ENCODE measurements at places on chromosomes 16 and 17.

- DNase-seq = no peak
Measured at GRCh38 chr17:13477180-13477611, 124.5 kb downstream of the HS3ST3A1 start.

DNA sequence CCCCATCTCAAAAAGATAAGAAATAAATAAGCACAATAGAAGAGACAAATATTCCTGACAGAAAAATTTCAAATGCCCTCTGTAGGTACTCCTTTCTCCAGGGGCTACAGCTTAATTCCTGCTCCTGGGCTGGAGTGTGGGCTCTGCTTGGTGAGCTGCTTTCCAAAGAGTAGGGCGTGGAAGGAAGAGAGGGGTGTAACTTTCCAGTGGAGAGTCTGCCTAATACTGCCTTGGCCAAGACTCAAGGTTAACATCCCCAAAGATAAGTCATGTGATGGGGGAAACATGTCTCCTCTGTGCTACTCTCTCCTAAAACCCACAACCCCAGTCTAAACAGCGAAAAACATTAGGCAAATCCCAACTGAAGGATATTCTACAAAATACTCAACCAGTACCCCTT, 42.7 kb downstream of the TMC5 start:
- DNase-seq = no peak

GRCh38 chr16:82002831-82003230, 8.4 kb downstream of the SDR42E1 start:
- DNase-seq = no peak

DNA sequence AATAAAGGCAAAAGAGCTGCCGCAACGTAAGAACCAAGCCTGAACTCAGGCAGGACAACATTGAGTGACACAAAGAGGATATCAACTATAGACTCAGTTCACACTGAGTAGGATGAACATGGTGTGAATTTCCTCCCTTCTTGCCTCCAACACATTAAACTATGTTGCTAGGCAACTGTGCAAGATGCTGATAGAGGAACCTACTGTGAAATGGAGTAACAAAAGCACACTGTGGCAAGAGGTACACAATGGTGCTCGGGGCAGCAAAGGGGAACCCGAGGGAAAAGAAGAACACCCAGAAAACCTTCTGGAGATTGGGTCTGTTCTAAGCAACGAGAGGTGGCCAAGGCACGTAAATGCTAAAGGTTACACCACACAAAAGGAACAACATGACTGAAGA, 34.1 kb downstream of the GRB2 start:
- DNase-seq = no peak

DNA sequence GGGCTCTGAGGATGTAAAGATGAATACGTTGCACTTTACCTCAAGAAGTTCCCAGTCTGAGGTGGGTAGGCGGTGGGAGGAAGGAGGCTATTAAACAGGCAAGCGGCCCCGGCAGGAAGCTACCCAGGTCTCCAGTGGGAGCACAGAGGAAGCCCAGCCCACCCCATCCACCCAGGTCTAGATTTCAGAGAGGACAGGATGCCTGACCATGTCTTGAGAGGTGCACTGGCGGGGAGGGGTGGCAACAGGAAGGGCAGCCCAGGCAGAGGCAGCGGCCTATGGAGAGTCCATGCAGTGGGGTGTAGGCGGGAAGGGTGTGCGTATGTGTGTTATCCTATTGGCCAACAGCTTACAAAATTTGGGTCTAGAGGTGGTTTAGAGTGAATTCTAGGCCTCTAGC, 13.9 kb downstream of the SARM1 start:
- DNase-seq = no peak

DNA sequence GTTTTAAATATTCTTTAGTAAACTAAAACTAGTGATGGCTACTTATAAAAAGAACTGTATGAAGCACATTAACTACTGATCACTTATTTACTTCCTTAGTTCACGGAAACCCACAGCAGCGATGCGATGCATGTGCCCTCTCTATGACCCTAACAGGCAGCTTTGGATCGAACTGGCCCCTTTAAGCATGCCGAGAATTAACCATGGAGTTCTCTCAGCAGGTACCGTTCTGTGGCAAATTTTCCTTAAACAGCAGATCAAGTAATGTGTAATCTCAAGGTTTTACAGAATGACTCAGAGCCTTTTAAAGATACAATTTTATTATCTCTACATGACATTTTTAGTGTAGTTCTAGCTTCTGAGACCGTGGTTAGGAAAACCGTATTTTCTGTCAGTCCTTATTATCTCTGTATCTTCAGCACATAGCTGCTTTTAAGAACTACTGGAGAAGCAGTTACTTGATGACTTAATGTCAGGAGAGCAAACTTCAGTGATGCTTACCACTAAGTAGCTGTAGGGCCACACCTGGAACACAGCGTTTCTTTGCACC, 43.0 kb downstream of the GAN start:
- DNase-seq = no peak

DNA sequence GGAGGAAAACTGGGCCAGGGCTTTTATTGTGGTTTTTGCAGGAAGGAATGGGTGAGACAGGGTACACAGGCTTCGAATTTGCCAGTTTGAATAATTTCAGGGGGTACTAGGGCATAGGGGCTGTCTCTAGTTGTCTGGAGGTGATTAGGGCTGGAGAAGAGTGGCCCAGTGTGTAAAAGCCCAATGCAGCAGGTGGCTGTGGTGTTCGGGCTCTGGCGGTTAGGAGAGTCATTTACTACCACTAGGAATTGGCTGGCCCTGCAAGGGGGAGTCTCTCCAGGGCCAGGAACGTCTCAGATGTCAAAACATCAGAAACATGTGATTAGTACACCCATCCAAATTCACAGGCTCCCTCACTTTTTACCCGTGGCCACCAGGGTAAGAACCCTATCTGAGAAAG, 50.3 kb downstream of the GINS3 start:
- no peak for DNase-seq

- no peak for DNase-seq
Measured at GRCh38 chr17:309361-309888, 43.2 kb downstream of the RPH3AL start.

GRCh38 chr17:78484271-78485246, 92.6 kb downstream of the DNAH17 start:
- peak; percentile 87 for DNase-seq

GRCh38 chr16:84610376-84610775, 7.5 kb downstream of the COTL1 start:
- DNase-seq = no peak

- no peak for DNase-seq
Measured at GRCh38 chr17:68344701-68345136, 53.4 kb downstream of the ARSG start.

- no peak for DNase-seq
Measured at GRCh38 chr17:21283482-21284318, 811 bp upstream of the MAP2K3 start.

DNA sequence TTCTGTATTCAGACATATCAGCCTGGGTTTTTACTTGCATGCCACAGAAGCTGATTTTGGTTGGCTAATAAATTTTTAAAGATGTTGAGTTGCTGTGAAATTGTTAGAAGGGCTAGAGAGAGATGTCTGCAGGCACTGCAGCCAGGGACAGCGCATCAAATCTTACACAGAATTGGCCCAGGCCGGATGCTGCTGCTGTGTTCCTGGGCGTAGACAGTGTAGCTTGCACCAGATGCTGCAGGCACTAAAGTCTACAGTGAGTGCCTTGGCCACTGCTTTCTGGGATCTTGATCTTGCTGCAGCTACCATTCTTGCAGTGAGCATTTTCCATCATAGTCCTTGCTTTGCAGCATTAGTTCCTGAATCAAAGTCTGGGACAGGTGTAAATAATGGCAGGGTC, 169.9 kb downstream of the SPECC1 start:
- DNase-seq = no peak

GRCh38 chr16:47037746-47038458, 64.4 kb upstream of the DNAJA2 start:
- DNase-seq = peak; percentile 95

- DNase-seq = no peak
Measured at GRCh38 chr16:5753381-5753780, 655.8 kb upstream of the EEF2KMT start.

DNA sequence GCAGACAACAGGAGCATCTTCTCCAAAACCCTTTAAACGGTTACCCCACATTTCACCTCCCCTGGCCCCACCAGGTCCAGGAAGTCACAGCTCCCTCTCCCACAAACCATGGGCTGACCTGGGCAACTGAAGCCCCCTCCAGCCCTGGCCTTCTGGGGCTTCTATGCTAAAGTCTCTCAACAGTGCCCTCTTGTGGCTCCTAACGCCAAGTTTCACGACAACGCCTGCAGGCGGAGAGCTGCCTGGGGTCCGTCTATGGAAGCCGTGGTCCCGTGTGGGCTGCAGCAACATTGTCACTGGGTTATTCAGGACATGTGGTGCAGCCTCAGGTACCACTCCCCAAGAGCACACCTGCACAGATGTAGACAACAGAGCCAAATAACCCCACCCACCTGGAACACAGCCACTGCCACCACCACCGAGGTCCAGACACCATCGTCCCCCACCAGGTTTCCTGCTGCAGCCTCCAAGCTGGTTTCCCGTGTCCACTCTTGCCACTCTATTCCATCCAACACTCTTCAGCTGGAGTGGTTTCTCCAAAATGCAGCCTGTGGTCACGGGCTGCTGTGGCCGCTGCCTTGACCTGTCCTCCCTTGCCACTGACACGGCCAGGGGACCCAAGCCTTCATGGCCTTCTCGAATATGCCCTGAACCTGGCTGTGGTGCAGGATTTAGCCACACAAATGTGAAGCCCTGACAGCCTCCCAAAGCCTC, 19.1 kb downstream of the C16orf95 start:
- peak; percentile 67 for DNase-seq

DNA sequence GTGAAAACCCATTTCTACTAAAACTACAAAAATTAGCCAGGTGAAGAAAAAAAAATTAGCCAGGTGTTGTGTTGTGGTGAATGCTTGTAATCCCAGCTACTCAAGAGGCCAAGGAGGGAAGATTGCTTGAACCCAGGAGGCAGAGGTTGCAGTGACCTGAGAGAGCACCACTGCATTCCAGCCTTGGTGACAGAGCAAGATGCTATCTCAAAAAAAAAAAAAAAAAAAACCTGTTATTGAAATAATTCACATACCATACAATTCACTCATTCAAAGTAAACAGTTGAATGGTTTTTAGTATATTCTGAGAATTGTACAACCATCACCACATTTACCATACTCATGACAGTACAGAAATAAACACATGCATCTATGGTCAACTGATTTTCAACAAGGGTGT, 31.0 kb downstream of the ZNRF1 start:
- no peak for DNase-seq

- no peak for DNase-seq
Measured at GRCh38 chr16:55645986-55646385, 9.8 kb upstream of the SLC6A2 start.

- DNase-seq = no peak
Measured at GRCh38 chr16:72270531-72270930, 98.6 kb upstream of the PMFBP1 start.

- no peak for DNase-seq
Measured at GRCh38 chr16:1175566-1176279, 22.8 kb downstream of the CACNA1H start.

DNA sequence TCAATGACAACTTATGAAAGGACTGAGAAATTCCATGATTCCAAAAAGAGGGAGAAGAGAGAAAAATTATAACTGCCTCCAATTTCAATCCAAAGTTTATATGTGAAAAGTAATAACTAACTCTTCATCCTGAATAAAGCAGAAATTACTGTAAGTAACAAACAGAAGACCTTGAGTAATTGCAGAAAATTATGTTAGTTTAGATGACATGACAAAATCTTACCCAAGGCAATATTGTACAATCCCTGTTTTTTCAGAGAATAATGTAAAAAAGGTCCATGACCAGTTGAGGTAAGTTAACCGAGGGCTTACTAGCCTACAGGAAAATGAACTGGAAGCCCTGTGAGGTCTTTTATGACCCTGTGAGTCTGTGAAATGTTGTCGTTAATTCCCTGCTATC, 949.5 kb upstream of the SOX9 start:
- DNase-seq = no peak

DNA sequence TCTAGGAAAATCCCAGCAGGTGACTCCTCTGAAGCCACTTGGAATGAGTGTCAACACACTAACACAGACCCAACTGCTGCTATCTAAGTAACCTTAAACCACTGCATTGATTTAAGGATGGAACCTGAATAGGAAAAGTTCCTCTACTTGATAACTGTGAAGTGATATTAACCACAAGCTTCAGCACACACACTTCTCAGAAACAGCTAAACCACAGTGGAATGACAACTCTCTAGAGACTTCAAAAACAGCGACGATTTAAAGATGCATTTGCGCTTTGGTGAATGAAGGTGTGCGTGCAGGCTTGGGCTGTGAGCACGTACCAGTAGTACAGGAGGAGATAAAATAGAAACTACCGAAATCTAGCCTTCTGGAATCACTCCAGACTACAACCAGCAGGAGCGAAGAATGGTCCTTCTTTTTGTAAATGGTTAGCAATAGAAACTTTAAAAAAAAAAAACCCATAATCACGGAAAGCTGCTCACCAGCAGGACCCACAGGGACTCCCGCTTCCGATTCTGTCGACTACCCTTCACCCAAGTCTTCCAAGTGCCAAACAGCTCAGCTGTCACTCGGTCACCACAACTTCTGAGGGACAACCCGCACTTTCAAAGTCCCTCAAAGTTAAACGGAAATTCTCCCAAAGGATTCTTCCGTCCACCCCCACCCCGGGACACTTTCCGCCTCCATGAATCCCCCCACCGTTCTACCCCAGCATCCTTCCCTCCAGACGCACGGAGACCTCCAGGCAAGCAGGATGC, 137.7 kb upstream of the CORO6 start:
- DNase-seq = peak; percentile 39

DNA sequence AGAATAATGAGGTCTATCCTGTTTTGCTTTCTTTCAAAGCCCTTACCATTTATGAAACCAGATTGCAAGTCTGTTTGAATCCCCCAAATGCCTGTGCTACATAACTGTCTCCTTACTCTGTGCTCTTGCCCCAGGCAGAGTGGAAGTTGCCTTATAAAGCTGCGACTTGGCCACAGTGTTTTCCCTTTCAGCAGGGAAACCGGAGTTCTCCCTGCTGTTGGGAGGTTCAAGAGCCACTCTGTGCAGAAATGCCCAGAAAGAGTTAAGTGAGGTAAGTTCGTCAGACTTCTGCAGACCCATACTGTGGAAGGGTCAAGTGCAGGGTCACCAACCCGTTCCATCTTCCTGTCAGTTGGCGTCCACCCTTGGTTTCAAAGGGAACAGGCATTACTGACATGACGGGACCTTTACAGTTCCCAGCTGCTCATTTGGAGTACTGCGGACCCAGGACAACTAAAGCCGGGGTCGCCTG, 508.9 kb downstream of the WWOX start:
- no peak for DNase-seq

- DNase-seq = no peak
Measured at GRCh38 chr17:42814633-42815399, 9.3 kb downstream of the BECN1 start.

DNA sequence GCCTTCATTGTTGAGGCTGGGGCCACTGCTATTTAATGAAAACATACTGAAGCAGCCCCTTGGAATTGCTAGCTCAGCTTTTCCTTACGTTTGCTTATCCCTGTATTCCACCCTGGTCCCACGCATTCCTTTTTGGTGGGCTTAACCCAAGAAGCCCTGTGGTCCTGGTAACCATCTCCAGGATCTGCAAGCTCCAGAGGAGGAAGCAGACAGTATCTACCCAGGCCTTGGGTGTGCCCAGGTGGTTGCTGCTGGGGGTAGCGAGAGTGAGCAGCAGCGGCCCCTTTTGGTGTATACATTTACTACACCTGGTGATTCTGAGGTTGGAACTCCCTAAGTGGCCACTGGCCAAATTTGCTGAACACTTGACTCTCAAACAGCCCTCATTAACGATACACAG, 97.7 kb downstream of the CBLN1 start:
- DNase-seq = peak; percentile 23

- peak; percentile 74 for DNase-seq
Measured at GRCh38 chr17:700504-701094, 14.0 kb downstream of the VPS53 start.

GRCh38 chr17:44176671-44177501, 6.4 kb downstream of the ASB16 start:
- no peak for DNase-seq
